ENCODE measurements at places on chromosomes 12 and 14.

- no peak for DNase-seq
These were observed 1.3 kb downstream of the VASH1 start for GRCh38 chr14:76762411-76763095.

GRCh38 chr12:7512553-7512952 lies 9.0 kb upstream of the CD163 start:
- no peak for DNase-seq

- no peak for DNase-seq
These were observed 29.3 kb upstream of the ATF1 start for GRCh38 chr12:50734409-50735263.

- DNase-seq, result no peak
These were observed 298.1 kb upstream of the SYT1 start for GRCh38 chr12:78566456-78566855.

DNA sequence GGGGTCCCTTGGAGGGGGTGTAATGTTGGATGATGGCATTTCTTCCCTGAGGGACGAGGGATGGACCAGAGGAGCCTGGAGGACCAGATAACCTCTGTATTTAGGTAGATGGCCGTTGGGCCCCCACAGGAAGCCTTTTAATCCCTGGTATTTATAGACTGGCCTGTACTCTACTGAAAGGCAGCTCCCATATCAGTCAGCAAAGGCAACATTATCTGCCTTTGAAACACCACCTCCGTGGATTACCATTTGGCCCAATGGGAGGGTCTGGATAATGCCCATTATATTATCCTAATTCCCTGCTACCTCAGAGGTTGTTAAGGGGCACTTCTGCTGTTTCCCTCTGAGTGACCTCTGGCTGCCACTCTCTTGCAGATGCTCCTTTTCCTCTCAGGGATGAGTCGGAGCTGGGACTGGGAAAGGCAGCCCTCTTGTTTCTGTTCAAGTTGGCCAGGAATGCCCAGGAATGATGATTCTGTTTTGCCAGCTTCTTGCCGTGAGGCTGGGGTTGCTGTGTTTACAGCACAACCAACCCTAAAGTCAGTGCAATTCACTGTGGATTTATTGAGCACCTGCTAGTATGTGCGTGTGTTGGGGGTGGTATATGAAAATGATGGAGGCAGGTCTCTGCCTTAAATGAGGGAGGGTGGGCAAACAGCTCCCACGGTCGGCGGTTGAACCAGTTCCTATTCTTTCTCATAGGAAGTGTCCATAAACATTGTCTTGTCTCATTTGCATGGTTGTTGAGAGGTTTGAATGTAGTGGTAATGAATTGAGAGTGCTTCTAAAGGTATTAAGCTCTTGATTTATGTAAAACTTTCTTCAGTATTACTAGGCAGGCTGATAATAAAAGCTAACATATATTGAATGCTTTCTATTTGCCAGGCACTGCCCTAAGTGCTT lies 18.1 kb downstream of the SUSD6 start:
- DNase-seq, result no peak

DNA sequence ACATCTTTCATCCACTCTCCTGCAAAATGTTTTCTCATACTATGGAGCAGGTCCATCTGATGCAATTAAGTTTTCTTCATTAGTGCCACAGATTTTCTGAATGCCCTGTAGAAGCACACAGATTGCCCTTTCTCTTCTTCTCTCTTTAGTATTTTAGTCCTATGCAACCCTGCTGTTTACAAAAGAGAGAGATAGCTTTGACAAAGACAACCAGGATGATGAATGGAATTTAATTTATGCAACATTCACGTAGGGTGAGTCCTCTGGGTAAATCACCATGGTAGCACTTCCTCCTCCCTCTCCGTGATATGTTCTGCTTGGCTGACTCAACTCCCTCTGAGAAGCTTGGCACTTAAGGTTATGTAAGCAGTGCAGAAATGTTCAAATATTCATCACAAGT lies 400.9 kb upstream of the PDE3A start:
- DNase-seq, result no peak

GRCh38 chr12:97801471-97802059 lies 339.0 kb downstream of the RMST start:
- DNase-seq, result no peak

DNA sequence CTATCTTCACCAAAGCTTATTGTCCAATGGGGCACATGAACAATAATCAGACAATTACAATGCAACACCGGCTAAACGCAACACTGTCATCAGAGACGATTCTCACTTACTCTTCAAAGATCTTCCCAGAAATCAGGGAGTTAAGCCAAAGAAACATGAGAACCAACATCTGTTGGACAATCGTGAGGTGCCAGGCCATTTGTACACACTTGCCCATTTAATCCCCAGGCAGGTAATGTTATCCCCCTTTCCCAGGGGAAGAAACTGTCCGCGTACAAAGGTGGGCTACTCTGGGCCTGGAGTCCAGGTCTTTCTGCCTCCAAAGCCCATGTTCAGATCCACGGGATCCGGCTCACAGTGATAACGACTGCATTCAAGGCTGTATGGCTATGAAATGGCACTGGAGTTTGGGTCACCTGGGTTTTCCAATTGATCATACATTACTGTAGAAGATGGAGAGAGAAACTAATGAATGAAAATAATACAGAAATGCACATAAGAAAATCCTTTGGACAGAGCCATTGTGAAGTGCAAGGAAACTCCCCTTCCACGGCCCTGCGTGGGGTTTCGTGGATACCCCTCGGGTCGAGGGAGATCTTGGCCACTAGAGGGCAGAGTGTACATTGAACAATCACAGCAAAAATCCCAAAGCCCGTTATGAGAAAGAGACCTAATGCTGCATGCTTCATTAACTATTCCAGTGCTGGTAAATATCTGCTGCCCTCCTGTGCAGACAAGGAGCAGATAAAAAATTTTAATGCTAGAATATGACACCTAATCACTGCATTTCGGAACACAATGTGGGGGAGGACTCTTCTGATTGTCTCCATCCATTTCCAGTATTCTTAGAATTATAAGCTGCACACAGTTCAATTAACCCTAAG lies 111.4 kb downstream of the EGLN3 start:
- no peak for DNase-seq

- DNase-seq, result no peak
These were observed 63.6 kb downstream of the STXBP6 start for GRCh38 chr14:24986206-24986893.

DNA sequence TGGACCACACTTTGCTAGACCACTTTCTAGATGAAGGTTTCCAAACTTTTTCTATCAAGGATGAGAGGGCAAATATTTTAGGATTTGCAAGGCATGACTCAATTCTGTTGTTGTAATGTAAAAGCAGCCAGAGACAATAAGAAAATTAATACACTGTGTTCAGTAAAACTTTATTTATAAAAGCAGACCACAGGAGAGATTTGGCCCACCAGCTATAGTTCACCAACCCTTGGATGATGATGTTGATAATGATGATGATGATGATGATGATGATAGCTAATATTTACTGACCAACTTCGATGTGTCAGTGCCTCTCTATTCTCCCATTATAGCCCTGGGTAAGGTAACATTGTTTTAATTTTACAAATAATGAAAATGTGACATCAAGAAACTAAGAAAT lies 156.5 kb downstream of the BTG1 start:
- DNase-seq, result no peak

GRCh38 chr14:61747342-61747741 lies 14.9 kb upstream of the SNAPC1 start:
- no peak for DNase-seq

DNA sequence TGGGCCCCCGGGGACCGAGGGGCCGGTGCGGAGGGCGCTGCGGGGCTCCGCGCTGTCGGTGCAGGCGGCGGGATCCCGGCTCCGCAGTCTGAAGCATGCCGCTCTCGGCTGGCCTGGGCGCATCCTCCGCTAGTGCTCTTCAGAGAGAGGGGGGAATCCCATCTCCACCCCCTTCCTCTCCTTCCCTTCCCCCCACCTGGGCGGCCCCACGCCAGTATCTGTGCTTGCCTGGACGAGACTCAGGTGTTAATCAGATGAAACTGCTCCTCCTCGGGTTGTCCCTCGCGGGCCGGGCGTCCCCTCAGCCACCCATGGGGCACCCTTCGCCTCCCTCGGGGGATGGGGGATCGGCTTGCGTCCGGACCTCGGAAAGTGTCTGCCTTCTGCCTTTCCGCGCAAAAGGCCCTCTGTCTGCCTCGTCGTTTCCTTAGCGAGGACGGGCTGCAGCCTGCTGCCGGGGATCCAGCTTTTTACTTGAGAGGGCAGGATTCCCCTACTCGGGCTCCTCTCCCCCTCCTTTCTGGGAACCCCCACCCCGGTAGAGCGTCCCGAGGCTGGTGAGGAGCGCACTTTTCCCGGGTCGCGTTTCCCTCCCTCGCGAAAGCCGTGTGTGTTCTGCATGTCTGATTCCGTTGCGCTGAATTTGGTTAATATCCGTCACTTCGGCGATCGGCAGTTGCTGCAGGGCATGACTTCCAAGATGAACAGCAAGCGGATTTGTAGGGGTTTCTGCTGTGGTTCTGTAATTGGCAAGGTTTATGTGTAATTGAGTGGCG lies 1.1 kb downstream of the GPHN start:
- peak; percentile 20 for DNase-seq

DNA sequence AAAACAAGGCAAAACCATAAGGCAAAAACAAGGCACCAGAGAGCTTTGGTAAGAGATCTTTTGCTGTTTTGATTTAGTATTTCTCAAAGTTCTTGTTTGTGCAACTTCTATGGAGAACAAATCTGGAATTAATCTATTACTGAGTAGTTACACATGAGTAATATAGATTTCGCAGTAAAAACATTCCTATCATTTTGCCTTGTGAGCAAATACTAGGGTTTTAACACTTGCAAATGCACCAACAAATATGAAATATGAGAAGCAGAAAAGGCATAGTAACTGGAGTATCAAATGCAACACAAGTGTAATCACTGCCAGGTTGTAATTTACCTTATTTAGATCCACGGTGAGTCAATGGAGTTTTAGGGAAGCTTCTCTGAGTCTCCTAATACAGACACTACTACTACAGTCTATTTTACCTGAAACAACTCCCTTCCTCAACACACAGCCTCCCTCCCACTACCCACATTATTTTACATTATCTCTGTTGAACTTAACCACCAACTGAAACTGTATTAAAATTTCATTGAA lies 324.1 kb downstream of the FLRT2 start:
- no peak for DNase-seq

DNA sequence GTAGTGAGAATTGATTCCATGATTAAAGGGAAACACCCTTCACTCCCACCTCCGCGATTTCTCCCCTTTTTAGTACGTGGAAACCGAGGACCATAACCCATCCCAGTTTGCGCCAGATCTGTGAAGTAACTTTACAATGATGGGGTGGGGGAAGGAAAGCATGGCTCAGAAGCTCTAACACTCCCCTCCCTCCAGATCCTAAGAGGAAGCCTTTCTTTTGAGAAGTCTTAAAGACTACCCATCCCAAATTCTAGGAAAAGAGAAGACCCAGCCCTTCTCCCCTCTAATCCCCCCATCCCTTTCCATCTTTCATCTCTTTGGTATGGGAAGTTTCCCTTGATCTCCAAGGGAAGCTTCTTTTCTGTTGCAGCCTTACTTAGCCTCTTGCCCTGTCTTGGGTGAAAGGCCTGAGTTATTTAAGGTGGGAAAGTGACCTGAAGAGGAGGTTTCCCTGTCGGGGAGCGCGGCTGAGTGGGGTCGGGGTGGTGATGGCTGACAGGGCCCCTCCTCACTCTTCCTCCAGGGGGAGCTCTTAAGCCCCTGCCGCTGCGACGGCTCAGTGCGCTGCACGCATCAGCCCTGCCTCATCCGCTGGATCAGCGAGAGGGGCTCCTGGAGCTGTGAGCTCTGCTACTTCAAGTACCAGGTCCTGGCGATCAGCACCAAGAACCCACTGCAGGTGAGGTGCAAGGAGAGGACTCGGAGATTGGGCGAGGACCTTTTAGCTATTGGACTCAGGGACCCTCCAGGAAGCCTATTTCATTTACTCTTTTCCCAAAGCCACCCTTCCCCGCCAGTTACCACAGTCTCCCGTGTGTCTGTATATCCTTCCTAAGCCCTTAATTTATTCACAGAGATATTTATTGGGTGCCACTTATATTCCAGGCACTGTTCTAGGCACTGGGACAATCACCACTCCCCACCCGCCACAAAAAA lies 1.8 kb downstream of the MARCHF9 start:
- DNase-seq, result peak; percentile 63

DNA sequence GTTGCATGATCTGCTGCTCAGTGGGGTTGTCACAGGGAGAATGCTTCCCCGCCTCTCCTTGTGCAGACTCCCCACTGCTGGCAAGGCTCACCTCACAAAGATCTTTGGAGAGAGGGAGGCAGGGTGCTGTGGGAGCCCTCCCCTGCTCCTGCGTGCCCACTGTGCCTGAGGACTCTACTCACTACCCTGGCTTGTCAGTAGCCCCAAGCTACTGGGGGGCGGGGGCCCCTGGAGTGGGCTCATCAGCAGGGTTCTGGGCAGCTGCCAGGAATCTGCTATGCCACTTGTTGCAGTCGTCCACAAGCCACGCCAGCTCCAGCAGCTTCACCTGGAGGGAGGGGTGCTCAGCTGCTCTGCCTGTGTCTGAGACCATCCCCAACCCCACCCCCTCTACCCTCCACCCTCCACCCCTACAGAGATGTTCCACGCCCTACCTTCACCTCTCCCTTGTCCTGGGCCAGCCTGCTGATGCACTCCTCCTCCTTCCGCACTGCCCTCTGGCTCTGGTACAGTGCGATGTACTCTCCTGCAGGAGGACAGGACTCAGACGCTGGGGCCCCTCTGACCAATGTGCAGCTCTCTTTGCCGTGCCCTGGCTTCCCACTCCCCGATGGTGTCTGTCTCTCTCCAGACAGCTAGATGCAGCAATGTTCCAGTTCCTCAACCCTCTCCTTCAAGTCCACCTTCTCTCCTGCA lies 14.2 kb upstream of the BLTP3B start:
- DNase-seq, result no peak

GRCh38 chr14:82067221-82067875 lies 533.7 kb upstream of the SEL1L start:
- no peak for DNase-seq

GRCh38 chr14:31400031-31400638 lies 20.2 kb downstream of the HEATR5A start:
- no peak for DNase-seq

- no peak for DNase-seq
These were observed 91.9 kb downstream of the DPF3 start for GRCh38 chr14:72801836-72802587.

GRCh38 chr12:29795715-29796114 lies 12.0 kb upstream of the TMTC1 start:
- no peak for DNase-seq

- DNase-seq, result no peak
These were observed at the start of gene ANO4 for GRCh38 chr12:100794441-100795173. ANO4 (plus strand) TSS chr12:100794776; CDS start chr12:100901786, 107,010 bp downstream.

- DNase-seq, result no peak
These were observed 502.7 kb downstream of the BCL11B start for GRCh38 chr14:98769326-98769725.
